DMS53 (cell line): ENCODE measurements at places on chromosomes 11 and 22.

DNA sequence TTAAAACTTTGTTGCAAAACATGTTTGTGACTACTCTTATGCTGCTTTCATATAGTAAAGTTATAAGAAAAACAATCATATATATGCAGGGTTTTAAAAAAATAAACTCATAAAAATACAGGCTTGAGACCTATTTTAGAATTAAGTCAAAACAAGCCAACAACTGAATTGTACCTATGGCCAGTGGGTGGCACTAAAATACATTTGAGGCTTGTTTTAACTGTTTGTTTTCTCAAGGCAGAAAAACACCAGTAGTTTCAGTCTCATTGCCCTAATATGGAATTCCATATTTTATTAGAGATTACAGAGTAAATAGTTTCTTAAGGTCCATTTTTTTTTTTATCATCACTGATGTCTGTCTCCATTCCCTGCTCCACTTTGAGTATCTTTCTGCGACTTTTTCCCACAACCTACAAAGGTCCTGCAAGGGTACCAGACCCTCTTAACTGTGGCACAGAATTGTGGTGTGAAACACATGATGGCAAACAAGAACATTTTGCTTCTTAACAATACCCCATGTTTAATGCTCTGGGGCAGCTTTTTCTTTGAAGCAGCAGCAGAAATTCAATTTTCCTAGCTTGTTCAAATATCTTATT, 8.5 kb upstream of the CCDC89 start:
- DNase-seq: peak; percentile 85

DNA sequence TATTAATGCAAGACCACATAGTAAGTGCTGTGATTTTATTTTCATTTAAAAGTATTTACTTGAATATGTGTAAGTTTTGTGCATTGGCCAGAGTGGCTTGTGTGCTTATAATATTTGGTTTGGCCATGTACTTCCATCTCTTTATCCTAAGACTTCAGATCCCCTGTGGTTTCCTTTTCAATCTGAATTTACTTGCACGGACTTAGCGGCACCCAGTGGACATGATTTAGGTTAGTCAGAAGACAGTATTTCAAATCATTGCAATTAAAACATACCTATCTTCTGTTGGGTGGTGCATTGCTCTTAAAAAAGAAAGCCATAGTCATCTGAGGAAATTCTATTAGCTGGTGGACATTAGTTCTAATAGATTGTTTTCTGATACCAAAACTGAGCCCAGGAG, 30.7 kb downstream of the PIWIL4 start:
- DNase-seq: peak; percentile 20

GRCh38 chr22:50560034-50560433, 2.7 kb downstream of the SYCE3 start:
- no peak for DNase-seq

DNA sequence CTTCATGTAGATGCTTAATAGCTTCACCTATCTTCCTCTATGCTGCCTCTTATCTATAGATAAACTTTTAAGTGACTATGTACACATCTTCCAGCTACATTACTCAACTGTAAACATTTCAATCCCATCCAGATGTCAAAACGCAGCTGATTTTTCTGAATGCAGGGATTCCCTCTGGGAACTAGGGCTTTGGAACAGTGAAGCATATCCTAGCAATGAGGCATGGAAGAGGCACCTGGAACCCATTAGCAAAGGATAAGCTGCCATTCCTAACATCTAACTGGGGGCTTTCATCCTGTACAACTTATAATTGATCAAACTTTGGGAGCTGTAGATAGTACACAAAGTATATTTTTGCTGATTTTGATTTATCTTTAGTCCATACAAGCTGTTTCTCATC, 40.8 kb upstream of the OPCML start:
- peak; percentile 6 for DNase-seq

DNA sequence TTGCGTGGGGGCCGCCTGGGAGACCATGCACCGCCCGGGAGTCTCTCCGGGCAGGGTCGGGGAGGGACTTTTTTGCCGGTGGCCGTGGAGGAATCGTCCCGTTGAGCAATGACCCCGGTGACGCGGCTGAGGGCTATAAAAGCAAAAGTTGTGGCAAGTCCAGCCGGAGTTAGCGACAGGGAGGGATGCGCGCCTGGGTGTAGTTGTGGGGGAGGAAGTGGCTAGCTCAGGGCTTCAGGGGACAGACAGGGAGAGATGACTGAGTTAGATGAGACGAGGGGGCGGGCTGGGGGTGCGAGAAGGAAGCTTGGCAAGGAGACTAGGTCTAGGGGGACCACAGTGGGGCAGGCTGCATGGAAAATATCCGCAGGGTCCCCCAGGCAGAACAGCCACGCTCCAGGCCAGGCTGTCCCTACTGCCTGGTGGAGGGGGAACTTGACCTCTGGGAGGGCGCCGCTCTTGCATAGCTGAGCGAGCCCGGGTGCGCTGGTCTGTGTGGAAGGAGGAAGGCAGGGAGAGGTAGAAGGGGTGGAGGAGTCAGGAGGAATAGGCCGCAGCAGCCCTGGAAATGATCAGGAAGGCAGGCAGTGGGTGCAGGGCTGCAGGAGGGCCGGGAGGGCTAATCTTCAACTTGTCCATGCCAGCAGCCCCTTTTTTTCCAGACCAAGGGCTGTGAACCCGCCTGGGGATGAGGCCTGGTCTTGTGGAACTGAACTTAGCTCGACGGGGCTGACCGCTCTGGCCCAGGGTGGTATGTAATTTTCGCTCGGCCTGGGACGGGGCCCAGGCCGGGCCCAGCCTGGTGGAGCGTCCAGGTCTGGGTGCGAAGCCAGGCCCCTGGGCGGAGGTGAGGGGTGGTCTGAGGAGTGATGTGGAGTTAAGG, at the start of gene NEAT1:
TSS of gene NEAT1 (plus strand) at position 166 of the 883 bp plus-strand sequence.
- peak; percentile 94 for DNase-seq

GRCh38 chr11:72746821-72747220, 5.4 kb downstream of the ARAP1 start:
- DNase-seq: no peak

GRCh38 chr11:92717240-92717639, 252.2 kb upstream of the MTNR1B start:
- DNase-seq: peak; percentile 47

- DNase-seq: no peak
Measured at GRCh38 chr22:27895600-27895999, 23.5 kb downstream of the PITPNB start.

- peak; percentile 69 for DNase-seq
Measured at GRCh38 chr11:13207665-13208594, 69.7 kb upstream of the BMAL1 start.

- DNase-seq: no peak
Measured at GRCh38 chr11:47506795-47507562, 46.0 kb downstream of the CELF1 start.

- DNase-seq: peak; percentile 53
Measured at GRCh38 chr22:45308957-45309421, 745 bp upstream of the FAM118A start.

DNA sequence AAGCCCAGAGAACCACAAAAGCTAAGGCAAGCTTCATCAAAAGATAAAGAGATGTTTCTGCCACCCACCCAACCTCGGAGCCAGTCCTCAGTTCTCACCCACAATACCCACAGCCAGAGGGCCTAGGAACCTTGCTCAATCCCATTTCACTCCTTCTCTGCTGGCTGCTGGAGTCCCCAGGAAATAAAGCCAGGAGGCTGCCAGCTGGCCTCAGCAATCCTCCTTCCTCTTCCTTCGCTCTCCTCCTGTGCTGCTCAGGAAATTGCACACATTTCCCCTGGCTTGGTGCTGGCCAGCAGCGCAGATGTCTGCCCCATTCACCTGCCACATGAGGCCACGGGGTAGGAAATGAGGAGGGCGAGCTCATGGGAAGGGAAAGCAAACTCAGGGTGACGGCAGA, 91.8 kb upstream of the LDLRAD3 start:
- DNase-seq: no peak

DNA sequence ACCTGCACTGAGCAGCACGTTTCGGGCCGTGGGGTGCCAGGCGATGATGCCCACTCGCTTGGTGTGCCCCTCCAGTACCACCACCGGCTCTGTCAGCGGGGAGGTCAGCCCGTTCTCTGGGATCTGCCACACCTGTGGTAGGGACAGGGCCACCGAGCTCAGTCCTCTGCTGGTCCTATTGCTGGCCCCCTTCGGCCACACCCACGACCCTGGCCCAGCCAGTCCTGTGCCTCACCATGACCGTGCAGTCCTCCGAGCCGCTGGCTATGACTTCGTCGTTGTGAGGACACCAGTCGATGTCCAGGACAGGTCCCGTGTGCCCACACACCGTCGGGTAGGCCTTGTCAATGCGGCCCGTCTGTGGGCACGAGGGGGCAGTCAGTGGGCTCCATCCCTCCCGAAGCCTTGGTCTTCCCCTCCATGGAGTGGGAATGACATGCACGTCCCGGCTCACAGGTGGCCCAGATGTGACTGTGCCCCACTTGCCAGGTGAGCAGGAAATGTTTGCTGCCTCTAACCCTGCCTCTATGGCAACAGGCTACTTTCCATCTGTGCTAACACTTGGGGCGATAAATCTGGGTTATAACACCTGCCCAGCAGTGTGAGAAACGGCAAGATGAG, 1.4 kb downstream of the CORO1B start:
- DNase-seq: peak; percentile 65

DNA sequence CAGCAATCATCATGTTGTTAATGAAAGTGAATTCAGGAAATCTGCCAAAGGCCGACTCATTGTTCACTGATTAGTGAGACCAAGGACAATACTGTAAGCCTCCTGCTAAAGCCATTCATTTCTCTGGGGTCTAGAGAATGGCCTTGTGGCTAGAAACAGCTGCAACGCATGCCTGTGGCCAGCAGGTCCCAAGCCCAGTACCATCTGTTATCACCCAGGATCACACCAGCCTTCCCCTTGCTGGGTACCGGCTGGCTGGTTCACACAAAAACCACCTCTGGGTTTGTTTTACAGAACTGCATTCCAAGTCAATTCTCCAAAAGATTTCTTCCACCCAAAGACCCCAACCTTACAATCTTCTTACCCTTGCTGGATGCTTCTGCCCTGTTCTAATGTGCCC, 1.1 kb downstream of the PLAAT5 start:
- no peak for DNase-seq

GRCh38 chr11:130159657-130160497, at the start of gene ST14:
TSS of gene ST14 (plus strand) at chr11:130159782. CDS start at chr11:130159980, 198 bp downstream.
- DNase-seq: peak; percentile 93

GRCh38 chr22:48811885-48812284, 1015.8 kb downstream of the BRD1 start:
- no peak for DNase-seq

- DNase-seq: no peak
Measured at GRCh38 chr22:23473901-23474300, 106.2 kb downstream of the IGLL1 start.

DNA sequence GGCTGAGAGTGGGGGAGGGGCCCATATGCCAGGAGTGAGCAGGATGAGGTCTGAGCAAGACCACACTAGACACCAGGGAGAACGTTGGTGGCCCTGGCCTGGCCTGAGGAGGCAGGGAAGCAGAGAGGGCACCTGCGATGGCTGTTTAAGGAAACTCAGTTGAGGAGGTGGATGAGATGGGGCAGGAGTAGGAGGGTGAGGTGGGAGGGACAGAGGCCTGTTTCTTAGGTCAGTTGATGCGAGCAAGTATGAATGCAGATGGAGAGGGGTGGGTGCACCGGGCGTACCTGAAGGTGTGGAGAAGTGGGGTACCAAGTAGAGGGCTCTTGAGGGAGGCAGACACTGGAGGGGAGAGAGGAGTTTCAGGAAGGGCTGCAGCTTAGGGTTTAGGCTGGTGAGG, 10.6 kb upstream of the MPPED1 start:
- DNase-seq: no peak

GRCh38 chr11:65329478-65329877, 4.2 kb upstream of the DPF2 start:
- DNase-seq: no peak

- DNase-seq: no peak
Measured at GRCh38 chr11:10844356-10844755, 13.5 kb downstream of the ZBED5 start.

GRCh38 chr11:120102050-120102863, 35.7 kb downstream of the TRIM29 start:
- DNase-seq: peak; percentile 19

GRCh38 chr11:125170001-125170509, 5.5 kb downstream of the PKNOX2 start:
- DNase-seq: no peak

GRCh38 chr11:63829823-63830489, 9.0 kb upstream of the MARK2 start:
- peak; percentile 29 for DNase-seq

DNA sequence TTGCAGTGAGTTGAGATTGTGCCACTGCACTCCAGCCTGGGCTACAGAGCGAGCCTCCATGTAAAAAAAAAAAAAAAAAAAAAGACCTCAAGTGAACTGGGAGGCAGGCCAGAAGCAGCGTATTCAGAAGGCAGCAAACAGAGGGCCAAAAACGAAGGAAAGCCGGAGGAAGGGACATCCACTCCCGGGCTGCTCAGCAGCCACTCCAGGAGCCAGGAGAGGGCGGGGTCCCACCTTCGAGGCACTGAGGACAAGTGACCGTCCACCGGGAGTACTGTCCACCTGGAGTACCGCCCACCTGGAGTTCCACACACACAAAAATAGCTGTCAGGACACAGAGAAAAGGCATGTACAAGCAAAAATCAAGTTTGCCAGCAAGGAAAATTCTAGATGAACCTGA, 5.5 kb downstream of the TOLLIP start:
- no peak for DNase-seq

DNA sequence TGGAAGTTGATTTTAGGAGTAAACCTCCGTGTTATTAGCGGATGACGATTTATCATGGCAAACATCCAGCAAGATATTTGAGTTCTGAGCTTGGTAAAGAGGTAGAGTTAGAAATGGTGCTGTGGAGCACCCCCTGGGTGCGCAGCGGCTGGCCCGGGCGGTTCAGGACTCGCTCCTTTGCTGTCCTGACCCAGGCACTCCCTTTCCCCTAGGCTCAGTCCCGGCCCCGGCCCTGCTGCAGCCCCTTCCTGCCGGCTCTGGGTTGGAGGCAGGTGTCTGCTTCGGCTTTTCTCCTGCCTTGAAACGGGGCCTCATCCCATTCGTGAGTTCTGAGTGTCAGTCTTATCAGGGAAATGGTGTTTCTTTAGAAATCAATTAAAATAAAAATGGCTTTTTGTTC, 33.4 kb downstream of the AP2A2 start:
- no peak for DNase-seq

GRCh38 chr11:17508791-17509190, 32.1 kb upstream of the ABCC8 start:
- no peak for DNase-seq

- DNase-seq: peak; percentile 93
Measured at GRCh38 chr11:117178210-117179034, at the start of gene SIDT2. TSS of gene SIDT2 (plus strand) at chr11:117178743. CDS start at chr11:117179264, 521 bp downstream.
